ENCODE measurements at places on chromosomes 1 and 21.

- no peak for DNase-seq
Measured at GRCh38 chr1:199041173-199041914, 402.5 kb downstream of the PTPRC start.

DNA sequence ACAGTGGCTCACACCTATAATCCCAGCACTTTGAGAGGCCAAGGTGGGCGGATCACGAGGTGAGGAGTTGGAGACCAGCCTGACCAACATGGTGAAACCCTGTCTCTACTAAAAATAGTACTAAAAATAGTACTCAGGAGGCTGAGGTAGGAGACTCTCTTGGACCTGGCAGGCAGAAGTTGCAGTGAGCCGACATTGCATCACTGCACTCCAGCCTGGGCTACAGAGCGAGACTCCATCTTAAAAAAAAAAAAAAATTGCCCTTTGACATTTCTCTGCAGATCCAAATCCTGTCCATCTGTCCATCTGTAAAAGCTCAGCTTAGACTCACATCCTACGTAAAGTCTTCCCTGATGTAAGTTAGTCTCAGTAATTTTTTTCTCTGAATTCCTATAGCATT lies 6.2 kb upstream of the NCF2 start:
- no peak for DNase-seq

GRCh38 chr1:43373066-43373940 lies 5.5 kb upstream of the ELOVL1 start:
- no peak for DNase-seq

- no peak for DNase-seq
Measured at GRCh38 chr21:27047658-27048314, 80.9 kb upstream of the ADAMTS5 start.

DNA sequence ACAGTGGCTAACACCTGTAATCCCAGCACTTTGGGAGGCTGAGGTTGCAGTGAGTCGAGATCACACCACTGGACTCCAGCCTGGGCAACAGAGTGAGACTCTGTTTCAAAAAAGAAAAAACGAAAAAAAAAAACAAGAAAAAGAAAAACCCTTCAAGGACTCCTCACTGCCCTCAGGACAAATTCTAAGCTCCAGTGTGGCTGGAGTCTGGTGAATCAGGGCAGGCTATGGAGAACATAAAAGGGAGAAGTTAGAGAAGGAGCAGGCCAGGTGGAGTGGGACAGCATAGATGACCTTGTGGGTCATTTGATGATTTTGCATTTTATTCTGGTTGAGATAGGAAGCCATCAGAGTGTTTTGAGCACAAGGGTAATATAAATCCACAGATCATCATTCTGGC lies 12.5 kb upstream of the UAP1 start:
- DNase-seq: no peak

GRCh38 chr1:53562291-53562980 lies 103.2 kb downstream of the DMRTB1 start:
- DNase-seq: no peak

Measured in NCI-H69 (cell line).